Right renal pelvis (tissue), 4 donors: ENCODE measurements at places on chromosomes 4 and X.

- DNase-seq, result no peak
Observed at GRCh38 chr4:182555997-182556418, 312.8 kb downstream of the TENM3 start.

- peak; percentile 23 for DNase-seq
Observed at GRCh38 chrX:78624962-78625909, 33.9 kb downstream of the RTL3 start.

DNA sequence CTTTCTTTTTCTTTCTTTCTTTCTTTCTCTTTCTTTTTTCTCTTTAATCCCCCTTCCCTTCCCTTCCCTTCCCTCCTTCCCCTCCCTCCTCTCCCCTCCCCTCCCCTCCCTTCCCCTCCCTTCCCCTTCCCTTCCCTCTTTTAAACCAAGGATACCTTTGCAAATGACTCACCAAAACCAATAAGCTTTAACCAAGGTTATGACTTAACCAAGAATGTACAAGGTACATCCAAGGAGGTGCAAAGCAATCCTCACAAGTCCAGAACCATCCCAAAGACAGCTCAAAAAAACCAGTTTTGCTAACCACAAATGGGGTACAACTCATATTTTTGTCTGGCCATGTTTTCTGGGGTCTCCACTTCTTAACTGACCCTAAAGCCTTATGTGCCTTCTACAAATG is 174.7 kb upstream of the PPP1R2C start:
- no peak for DNase-seq

GRCh38 chr4:176726803-176727202 is 65.9 kb downstream of the VEGFC start:
- no peak for DNase-seq

GRCh38 chr4:177348348-177348747 is 38.7 kb downstream of the NEIL3 start:
- DNase-seq, result no peak

DNA sequence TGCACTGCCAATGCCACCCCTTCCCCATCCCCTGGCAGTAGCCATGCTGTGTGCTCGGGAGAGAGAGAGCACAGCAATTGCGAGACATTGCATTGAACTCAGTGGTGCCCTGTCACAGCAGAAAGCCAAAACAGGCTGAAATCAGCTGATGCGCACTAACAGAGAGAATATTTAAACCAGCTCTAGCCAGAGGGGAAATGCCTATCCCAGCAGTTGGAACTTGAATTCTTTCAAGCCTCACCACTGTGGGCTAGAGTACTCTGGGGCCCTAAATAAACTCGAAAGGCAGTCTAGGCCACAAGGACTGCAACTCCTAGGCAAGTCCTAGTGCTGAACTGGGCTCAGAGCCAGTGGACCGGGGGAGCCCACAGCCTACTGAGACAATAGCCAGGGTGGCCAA is 17.7 kb upstream of the RP2 start:
- DNase-seq, result no peak

GRCh38 chr4:84596826-84597225 is 13.9 kb downstream of the CDS1 start:
- DNase-seq, result no peak

- no peak for DNase-seq
Observed at GRCh38 chr4:70556856-70557255, 35.2 kb upstream of the AMBN start.

DNA sequence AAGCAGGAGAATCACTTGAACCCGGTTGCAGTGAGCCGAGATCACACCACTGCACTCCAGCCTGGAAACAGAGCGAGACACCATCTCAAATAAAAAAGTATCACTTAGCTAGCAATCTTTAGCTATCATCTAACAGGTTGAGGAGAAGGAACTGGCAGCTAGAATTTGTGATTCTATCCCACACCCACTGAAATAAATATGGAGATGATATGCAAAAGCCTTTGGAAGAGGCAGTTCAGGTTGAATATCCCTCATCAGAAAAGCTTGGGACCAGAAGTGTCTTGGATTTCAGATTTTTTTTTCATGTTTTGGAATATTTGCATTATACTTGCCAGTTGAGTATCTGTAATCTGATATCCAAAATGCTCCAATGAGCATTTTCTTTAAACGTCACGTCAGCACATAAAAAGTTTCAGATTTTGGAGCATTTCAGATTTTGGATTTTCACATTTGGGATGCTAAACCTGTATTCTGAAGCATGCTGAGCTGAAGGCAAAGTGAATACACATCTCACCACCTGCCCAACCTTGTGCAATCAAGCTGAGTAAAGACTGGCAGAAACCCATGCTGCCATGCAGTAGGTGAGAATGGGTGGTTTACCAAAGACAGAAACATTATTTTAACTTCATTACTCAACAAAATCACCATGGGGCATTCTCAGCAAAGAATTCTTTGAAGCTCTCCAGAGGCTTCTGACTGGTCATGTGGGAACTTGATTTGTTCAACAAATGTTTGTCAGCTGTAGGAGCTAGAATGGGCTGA is 159.3 kb downstream of the SH3KBP1 start:
- no peak for DNase-seq

DNA sequence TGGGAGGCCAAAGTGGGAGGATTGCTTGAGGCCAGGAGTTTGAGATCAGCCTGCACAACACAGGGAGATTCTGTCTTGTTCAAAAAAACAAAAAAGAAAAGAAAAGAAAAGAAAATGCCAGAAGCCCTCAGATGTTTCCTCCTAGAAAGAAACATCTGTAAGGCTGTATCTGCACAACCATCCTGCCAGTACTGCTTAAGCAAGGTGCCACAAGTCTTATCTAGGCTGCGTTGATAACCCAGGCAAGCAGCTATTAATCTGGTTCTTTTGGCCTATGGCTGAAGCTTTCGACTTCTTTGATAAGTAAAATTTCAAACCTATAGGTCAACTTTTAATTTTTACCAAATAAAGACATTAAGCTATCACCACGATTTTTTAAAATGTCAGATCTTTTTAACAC is 3.1 kb downstream of the COX18 start:
- DNase-seq, result no peak
